Uterus (tissue), 4 donors: ENCODE measurements at places on chromosomes 1 and 21. TPM values are rescaled to one million over a fixed set of nuclear protein-coding genes. Genes with fewer than 3 reads are reported as not detected.
A peak's percentile ranks its signal among the peaks of the same experiment; 100 is the strongest.

GRCh38 chr1:219085988-219086387 is 87.7 kb upstream of the LYPLAL1 start:
- no peaks in the 10 kb centered on the region for H3K36me3 ChIP-seq
- no peaks in the 10 kb centered on the region for H3K4me1 ChIP-seq
- DNase-seq: no peak
- H3K4me3 ChIP-seq: no peak overlapping the region

TGFBR3 gene
- total RNA-seq: 254 TPM

DNA sequence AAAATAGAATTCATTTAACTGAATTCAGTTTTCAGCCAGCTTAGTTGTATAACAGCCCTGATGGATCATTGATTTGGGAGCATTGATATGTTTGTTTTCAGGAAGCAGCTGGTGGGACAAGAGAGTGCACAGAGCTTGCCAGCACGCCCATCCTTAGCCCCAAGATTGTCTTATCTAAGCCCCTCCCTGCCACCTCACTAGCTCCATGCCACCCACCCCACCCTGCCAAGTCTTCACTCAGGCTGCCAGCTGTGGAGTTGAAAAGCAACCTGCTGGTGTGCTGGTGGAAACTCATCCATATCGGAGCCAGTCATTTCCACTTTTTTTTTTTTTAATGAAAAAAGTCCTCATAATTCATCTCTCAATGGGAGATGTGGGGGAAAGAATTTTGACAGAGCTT is 11.8 kb downstream of the KIRREL1 start:
- no peak for DNase-seq
- peak overlapping the region; percentile 99 for H3K27ac ChIP-seq
- no peaks in the 10 kb centered on the region for H3K36me3 ChIP-seq
- H3K27me3 ChIP-seq: no peaks in the 10 kb centered on the region

ZNF644 gene
- total RNA-seq: 167 TPM

DCST2 gene
- total RNA-seq: 1.6 TPM

CYP4B1 gene
- total RNA-seq: 37.6 TPM

DNA sequence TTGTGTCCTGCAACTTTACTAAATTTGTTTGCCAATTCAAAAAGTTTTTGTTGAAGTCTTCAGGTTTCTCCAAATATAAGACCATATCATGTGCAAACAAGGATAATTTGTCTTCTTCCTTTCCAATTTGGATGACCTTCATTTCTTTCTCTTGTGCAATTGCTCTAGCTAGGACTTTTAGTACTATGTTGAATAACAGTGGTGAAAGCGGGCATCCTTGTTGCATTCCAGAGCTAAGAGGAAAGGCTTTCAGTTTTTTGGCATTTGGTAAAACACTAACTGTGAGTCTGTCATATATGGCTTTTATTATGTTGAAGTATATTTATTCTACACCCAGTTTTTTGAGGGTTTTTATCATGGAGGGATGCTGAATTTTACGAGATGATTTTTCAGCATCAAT is 630.0 kb upstream of the ADGRL2 start:
- no peaks in the 10 kb centered on the region for H3K4me1 ChIP-seq
- H3K36me3 ChIP-seq: no peaks in the 10 kb centered on the region
- no peak overlapping the region for H3K27ac ChIP-seq
- no peaks in the 10 kb centered on the region for H3K27me3 ChIP-seq
